Epithelial cell of prostate (primary cell): ENCODE measurements at places on chromosomes 1 and 21.

DNA sequence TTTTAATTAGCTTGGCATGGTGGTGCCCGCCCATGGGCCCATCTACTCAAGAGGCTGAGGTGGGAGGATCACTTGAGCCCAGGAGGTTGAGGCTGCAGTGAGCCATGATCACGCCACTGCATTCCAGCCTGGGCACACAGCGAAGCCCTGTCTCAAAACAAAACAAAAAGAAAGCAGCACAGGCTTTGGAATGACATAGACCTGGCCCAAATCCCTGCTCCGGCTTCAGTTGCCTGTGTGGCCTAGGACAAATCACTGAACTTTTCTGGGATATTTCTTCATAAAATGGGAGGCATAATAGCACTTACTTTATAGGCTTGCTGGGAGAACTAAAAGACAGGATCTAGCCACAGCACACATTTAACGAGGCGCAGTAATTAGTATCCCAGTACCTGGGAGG, 2.4 kb downstream of the PEAR1 start:
- no peak for DNase-seq

GRCh38 chr1:206708058-206708457, 23.4 kb downstream of the MAPKAPK2 start:
- DNase-seq = no peak

DNA sequence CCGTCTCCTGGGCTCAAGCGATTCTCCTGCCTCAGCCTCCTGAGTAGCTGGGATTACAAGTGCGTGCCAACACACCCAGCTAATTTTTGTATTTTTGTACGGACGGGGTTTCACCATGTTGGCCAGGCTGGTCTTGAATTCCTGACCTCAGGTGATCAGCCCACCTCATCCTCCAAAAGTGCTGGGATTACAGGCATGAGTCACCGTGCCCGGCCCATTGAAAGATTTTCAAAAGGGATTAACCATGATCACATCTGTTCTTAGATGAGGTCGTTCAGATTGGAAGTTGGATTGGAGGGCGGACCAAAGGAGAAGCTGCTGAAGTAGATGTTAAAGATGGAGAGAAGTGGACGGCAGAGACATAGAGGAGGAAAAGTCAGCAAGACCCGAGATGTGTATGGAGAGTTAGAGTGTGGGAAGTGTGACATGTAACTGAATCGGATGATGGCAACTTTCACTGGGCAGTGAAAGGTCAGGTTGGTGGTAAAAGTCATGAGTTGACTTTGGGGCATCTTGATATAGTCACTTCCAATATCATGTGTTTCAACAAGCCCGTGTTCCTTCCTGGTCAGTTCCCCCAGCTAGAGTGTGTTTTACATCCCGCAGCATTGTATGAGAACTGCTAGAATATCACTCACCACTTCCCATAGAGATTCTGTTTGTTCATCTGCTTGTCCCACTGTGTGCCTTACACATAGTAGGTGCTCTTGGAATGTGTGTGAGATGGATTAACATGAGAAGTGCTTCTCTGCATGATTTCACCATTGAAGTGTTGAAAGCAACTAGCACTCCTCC, 54.4 kb upstream of the TINAGL1 start:
- no peak for DNase-seq

DNA sequence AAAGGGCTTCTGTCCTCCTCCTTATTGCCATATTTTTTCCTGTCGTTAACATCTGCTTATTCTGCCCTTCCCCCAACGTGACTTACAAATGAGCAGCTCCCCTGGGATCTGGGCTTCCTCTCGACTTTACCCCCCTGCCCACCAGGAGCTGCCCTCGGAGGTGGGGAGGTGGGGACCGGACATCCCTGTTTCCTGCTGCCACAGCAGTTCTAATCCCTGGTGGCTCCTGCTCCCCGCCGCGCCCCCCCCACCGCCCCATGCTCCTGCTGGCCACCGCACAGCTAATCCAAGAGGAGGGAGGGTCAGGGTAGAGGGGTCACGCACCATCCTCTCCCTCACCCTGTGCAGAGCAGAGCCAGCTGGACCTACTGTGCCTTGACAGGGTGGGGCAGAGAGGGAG, 4.4 kb upstream of the SLC27A3 start:
- no peak for DNase-seq

- DNase-seq = no peak
These were observed 65.3 kb downstream of the SELENOF start for GRCh38 chr1:86848654-86849053.

- no peak for DNase-seq
These were observed 148.3 kb downstream of the ELAVL4 start for GRCh38 chr1:50257029-50257428.

DNA sequence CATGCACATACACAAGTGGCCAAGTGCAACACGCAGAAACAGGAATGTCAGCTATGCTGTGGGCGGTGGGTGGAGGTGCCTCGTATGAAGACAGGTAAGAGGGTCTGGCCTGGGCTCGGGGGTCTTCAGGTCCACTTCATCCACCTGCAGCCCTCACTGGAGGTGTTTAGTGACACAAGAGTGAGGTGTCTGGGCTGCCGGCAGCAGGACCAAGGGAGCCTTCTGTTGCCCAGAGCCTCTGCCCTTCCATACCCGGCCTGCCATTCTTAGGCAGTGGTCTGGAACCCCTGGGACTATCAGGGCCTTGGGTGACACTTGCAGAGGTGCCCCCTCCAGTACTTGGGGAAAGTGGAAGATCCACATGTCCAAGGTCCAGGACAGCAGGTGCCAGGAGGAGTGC, 21.7 kb upstream of the ACTRT2 start:
- DNase-seq = no peak

- DNase-seq = no peak
These were observed 18.2 kb downstream of the FAM20B start for GRCh38 chr1:179043907-179044306.

DNA sequence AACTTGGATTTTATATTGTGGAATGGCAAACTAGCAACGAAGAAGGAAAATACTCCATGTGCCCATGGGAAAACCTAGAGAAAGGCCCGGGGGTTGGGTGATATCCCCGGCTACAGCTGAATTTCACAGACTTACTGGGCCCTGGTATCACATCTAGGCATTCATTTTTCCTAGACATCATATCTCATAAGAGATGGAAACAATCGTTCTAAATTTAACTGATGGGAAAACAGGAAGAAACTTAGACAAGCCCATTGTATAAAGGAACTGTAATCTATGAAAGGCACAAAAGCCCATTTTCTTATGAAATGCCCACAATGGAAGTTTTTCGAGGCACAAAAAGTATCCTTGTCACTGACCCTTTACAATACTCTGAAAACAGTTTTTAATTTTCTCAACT, 407.9 kb upstream of the LYPLAL1 start:
- DNase-seq = no peak

GRCh38 chr1:203284411-203285123, 20.8 kb upstream of the BTG2 start:
- DNase-seq = no peak

- DNase-seq = peak; percentile 40
These were observed 54.2 kb downstream of the SEC16B start for GRCh38 chr1:177915641-177916040.

DNA sequence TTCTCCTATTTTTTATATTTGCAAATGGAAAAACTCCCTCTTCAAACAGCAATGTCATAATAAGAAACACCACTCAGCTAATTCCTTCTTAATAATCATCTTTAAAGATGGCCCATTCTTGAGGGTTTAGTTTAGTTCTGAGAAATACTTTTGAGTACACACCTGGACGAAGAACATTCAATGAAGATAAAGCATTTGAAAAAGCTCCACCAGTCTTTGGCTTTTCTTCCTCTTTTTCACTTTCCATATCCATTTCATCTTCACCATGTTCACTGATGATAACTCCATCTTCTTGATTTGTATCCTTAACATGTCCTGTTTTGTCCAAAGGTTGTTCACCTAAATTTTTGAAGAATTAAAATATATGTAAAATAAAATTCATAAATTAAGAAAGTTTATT, 7.4 kb downstream of the PAXBP1 start:
- no peak for DNase-seq

DNA sequence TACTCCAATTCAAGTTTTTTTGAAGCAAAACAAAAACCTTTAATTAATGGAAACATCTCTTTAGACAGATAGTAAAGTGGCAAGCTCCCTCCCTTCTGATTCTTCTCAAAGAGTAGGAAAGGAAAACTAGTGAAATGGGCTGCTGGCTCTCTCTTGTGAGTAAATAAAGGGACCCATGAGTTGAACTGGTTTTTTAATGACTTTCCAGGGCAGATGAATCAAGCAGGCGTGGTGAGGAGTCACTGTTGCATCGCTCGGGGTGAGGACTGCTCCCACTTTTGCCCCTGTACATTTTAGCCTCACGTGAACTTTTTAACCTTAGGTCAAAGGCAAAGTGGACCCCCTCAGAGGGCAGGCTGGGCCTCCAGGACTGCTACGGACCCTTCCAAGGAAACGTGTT, 64.8 kb downstream of the ABCA4 start:
- no peak for DNase-seq
